ENCODE measurements at places on chromosomes 2 and 18. TPM values are rescaled to one million over a fixed set of nuclear protein-coding genes. Genes with fewer than 3 reads are reported as not detected.

Gene ARHGAP28
- 2.0 TPM for total RNA-seq

Gene GCG
- total RNA-seq = not detected

Gene PEX13
- total RNA-seq = 23.2 TPM

Gene GCKR
- not detected for total RNA-seq

Gene TCF7L1
- 10.2 TPM for total RNA-seq

Gene ANKRD36
- total RNA-seq = 8.0 TPM

Gene CDH19
- total RNA-seq = 12.0 TPM

Gene ZSWIM2
- total RNA-seq = not detected

Gene MAB21L4
- not detected for total RNA-seq

Gene GATA6
- 79.8 TPM for total RNA-seq

Gene FAM237A
- total RNA-seq = 1.3 TPM

Gene UPP2
- not detected for total RNA-seq

Gene UBE2E3
- total RNA-seq = 44.1 TPM

All from heart right ventricle (tissue), 16 donors.